Neural progenitor cell (in vitro differentiated cells): ENCODE measurements at places on chromosomes 1 and 21. TPM values are rescaled to one million over a fixed set of nuclear protein-coding genes. Genes with fewer than 3 reads are reported as not detected.

Gene FCGR3B
- total RNA-seq, result not detected in 2 replicates

- no peak overlapping the region for H3K4me3 ChIP-seq
- H3K27ac ChIP-seq, result no peak overlapping the region
- no peak for DNase-seq
- H3K27me3 ChIP-seq, result no peaks in the 10 kb centered on the region
- no peaks in the 10 kb centered on the region for H3K4me1 ChIP-seq
- H3K36me3 ChIP-seq, result no peaks in the 10 kb centered on the region
Measured at GRCh38 chr1:237396426-237396825, 354.4 kb downstream of the RYR2 start.

GRCh38 chr1:11600836-11601235 lies 53.4 kb downstream of the FBXO2 start:
- H3K4me3 ChIP-seq, result no peak overlapping the region
- no peaks in the 10 kb centered on the region for H3K36me3 ChIP-seq
- peaks cover 13% of the 10 kb centered on the region for H3K4me1 ChIP-seq
- H3K27ac ChIP-seq, result no peak overlapping the region
- DNase-seq, result no peak
- no peaks in the 10 kb centered on the region for H3K27me3 ChIP-seq

DNA sequence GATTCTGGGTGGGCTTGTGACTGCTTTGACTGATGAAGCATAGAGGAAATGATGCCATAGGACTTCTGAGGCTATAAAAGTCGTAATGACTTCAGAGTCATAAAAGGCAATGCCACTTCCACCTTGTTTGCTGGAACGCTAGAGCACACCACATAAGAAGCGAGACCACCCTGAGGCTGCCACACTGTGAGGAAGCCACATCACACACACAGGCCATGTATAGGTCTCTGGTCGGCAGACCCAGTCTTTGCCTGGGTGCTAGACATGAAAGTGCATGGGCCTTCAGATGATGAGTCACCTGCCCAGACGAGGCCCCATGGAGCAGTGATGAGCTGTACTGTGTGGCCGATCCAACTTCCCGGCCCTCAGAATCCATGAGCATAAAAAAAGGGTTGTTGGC lies 14.2 kb upstream of the KANK4 start:
- H3K4me3 ChIP-seq, result no peak overlapping the region
- H3K27ac ChIP-seq, result no peak overlapping the region
- no peak for DNase-seq
- no peaks in the 10 kb centered on the region for H3K36me3 ChIP-seq
- peaks cover under 1% of the 10 kb centered on the region for H3K27me3 ChIP-seq
